ENCODE measurements at places on chromosomes 11 and 22.
A peak's percentile ranks its signal among the peaks of the same experiment; 100 is the strongest.

- H3K36me3 ChIP-seq: no peaks in the 10 kb centered on the region
- no peaks in the 10 kb centered on the region for H3K4me1 ChIP-seq
- DNase-seq: no peak
- no peak overlapping the region for H3K4me3 ChIP-seq
- H3K27me3 ChIP-seq: no peaks in the 10 kb centered on the region
- H3K27ac ChIP-seq: no peak overlapping the region
Observed at GRCh38 chr22:18013947-18014346, 10.4 kb downstream of the MICAL3 start.

DNA sequence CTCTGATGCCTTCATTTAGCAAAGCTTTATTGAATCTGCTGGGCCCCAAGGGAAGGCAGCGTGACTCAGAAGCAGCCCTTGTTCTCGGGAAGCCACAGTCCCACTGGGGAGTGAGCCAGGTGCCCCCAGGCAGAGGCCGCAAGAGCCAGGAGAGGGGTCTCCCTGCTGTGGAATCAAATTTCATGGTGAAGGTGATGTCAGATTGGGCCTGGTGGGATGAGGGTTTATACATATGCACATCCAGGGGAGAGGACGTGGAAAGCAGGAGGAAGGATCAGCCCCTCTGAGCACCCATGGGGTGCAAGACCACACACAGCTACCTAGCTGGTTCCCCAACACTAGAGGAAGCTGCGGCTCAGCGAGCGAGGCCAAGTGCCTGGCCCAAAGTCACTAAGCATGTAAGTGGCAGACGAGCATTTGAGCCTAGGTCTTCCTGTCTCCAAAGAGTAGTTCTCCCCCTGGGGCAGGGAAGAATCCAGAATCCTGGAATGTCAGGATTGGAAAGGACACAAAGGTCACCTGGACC, 2.0 kb downstream of the SYNGR1 start:
- no peak overlapping the region for H3K4me3 ChIP-seq
- no peaks in the 10 kb centered on the region for H3K36me3 ChIP-seq
- DNase-seq: no peak
- H3K4me1 ChIP-seq: peaks cover 22% of the 10 kb centered on the region
- H3K27ac ChIP-seq: peak overlapping the region; percentile 37

DNA sequence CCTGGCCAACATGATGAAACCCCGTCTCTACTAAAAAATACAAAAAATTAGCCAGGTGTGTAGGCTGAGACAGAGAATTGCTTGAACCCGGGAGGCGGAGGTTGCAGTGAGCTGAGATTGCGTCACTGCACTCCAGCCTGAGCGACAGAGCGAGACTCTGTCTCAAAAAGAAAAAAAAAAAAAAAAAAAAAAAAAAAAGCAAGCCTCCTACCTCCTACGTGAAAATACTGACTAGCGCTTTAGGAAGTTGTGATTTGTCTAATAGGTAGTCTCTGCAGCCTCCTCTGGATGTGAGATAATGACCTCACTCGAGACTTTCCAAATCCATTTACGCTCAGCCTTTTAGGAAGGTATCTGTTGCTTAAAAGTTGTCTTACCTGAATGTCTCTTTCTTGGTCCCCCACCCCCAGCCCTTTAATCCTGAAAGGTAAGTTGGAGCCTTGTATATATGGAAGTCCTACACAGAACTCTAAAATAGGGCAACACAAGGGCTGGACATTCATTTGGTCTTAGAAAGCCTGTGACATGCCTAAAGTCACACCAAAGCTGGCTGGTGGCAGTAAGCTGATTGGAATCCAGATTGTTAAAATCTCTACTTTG, 5.5 kb downstream of the SEPTIN3 start:
- H3K27me3 ChIP-seq: peaks cover 38% of the 10 kb centered on the region
- peaks cover 4% of the 10 kb centered on the region for H3K4me1 ChIP-seq
- no peak overlapping the region for H3K27ac ChIP-seq
- DNase-seq: no peak
- H3K36me3 ChIP-seq: peaks cover 2% of the 10 kb centered on the region

- no peak overlapping the region for H3K27ac ChIP-seq
- peak; percentile 19 for DNase-seq
Observed at GRCh38 chr22:47586946-47587345, 824.5 kb downstream of the TBC1D22A start.

Measured in chondrocyte (in vitro differentiated cells).